ENCODE measurements at places on chromosomes 16 and 17. TPM values are rescaled to one million over a fixed set of nuclear protein-coding genes. Genes with fewer than 3 reads are reported as not detected.

RNF112 gene
- under 0.01 TPM for total RNA-seq

NXPH3 gene
- total RNA-seq: not detected

BAIAP3 gene
- 1.5 TPM for total RNA-seq

TAT gene
- not detected for total RNA-seq

SLFN14 gene
- total RNA-seq: not detected

SCGB1C2 gene
- not detected for total RNA-seq

Measured in mesangial cell (primary cell).